DMS 273 treated with DMSO at 0.1 percent for 48 hours (cell line): ENCODE measurements at places on chromosomes 1 and 21.

DNA sequence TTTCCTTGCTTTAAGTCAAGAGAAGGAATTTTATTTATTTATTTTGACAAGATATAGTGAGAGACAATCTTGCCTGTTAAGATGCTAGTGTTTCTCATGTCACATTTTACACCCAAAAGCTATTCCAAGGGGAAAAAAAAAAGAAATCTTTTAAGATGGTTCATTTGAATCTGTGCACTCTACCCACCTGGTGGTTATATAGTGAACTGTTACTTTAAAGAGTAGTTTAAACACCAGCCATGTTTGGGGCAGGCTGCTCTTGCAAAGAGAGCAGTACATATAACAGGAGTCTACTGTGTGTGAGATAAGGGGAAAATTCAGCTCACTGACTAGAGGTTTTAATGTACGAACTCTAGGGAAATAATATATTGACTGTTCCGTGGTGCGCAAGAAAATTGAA is 3.3 kb upstream of the ELAVL4 start:
- peak; percentile 68 for DNase-seq

GRCh38 chr1:163922743-163923201 is 601.0 kb downstream of the NUF2 start:
- no peak for DNase-seq

- DNase-seq = no peak
Measured at GRCh38 chr1:172145656-172146055, 274.8 kb upstream of the C1orf105 start.

GRCh38 chr1:234932106-234932505 is 196.5 kb downstream of the TOMM20 start:
- DNase-seq = no peak

DNA sequence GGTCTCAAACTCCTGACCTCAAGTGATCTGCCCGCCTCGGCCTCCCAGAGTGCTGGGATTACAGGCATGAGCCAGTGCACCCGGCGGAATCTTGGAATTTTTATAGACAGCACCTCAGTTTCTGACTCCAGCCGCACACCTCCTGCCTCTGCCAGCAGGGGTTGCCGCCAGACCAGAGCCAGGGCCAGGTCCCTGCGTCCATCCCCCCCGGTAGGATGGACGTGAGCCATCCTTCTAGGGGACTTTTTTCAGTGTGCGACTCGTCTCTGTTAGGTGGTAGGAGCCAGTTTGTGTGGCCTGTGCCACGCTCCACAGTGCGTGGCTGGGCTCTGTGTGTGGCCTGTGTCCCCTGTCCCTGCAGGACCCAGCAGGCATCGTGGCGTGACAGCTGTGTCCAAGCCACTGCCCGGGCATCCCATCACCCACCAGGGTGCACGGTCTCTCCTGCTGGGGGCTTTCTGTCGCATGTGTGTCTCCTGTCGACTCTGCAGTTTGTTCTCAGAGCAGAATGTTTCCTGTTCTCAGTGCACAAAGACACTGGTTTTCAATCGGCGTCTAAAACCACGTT is 15.6 kb downstream of the CSTB start:
- DNase-seq = no peak

DNA sequence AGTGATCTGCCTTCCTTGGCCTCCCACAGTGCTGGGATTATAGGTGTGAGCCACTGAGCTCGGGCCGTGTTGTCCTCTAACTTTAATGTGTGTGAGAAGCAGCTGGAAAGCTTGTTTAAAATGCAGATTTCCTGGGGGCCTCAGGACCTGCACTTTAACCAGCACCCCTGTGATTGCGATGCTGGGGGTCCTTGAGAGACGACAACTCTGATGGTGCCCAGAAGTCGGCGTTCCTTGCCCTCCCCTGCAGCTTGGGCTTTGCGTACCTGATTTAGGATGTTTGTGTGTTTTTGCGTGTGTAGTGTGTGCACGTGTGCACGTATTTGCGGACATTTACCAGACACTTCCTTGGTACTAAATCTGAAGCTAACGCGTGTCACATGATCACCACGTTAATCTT is 10.9 kb downstream of the IFNGR2 start:
- no peak for DNase-seq

DNA sequence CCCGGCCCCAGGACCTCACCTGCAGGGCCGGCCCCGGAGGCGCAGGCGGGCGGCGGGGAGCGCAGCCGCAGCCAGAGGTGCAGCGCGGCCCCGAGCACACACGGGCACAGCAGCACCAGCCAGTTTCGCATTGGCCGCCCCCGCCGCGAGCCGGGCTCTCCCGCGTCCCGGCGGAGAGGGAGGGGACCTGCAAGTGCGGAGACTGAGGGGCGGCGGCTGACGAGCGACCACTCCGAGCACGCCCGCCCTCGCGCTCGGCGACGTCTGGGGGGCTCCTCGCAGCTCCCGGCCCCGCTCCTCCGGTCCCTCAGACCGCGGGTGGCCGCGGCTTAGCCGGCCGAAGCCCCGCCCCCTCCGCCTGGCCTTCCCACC is at the start of gene B3GALNT2:
B3GALNT2 (minus strand) TSS at position 331 of the 372 bp plus-strand sequence; CDS start at position 131, 200 bp downstream.
- no peak for DNase-seq
